Umbilical cord (tissue), 2 donors: ENCODE measurements at places on chromosomes 7 and 10.

GRCh38 chr10:82738592-82738991 is 863.6 kb downstream of the NRG3 start:
- no peak for DNase-seq

GRCh38 chr10:3107426-3107961 is 40.1 kb downstream of the PFKP start:
- DNase-seq = peak; percentile 38

- peak; percentile 58 for DNase-seq
These were observed 21.2 kb downstream of the CYP17A1 start for GRCh38 chr10:102815790-102816549.

DNA sequence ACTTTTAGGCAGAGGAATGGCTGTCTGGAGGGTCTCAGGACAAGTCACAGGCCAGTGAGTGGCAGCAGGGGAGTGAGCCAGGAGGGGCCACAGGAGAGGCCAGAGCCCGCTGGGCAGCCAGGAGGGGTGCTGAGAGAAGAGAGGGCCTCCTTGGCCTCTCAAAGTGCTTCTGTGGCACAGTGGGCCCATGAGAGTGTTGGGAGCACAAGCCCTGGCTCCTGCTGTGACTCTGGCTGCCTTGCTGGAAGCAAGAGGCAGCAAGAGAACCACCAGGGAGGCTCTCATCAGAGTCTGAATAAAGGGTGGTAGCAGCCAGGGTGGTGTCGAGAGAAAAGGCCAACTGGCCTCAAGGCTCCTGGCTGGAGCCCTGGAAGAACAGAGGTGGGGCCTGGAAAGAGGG is 91.1 kb downstream of the VOPP1 start:
- no peak for DNase-seq

DNA sequence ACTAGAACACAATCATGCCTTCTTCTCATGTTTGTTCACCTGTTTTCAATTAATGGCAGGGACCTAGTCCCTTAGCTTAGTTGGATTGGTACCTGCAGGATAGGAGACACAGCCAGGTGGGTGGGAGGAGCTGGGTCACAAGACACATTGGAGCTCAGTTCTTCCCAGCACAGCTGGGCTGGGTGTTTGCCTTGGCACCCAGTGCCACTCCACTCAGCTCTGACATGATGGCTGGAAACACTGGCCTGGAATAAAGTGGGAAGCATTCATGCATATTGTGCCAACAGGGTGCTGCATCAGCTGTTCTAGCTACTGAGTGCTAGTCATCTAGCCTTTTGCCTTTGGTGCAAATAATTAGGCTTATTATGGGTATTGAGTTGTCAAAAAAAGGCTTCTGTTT is 226.1 kb downstream of the PTEN start:
- DNase-seq = no peak

- DNase-seq = peak; percentile 36
These were observed 220.5 kb downstream of the MLLT10 start for GRCh38 chr10:21754410-21755011.

- DNase-seq = no peak
These were observed 54.0 kb upstream of the KCNIP2 start for GRCh38 chr10:101897633-101898032.

GRCh38 chr10:122286867-122287266 is 15.8 kb downstream of the BTBD16 start:
- peak; percentile 45 for DNase-seq
